ENCODE measurements at places on chromosomes 11 and 22. TPM values are rescaled to one million over a fixed set of nuclear protein-coding genes. Genes with fewer than 3 reads are reported as not detected.

Gene ABCC8
- not detected for total RNA-seq

GRCh38 chr11:5922749-5923426 is 19.2 kb upstream of the OR56A3 start:
- DNase-seq, result no peak

Gene CSNK2A3
- not detected for total RNA-seq

- DNase-seq, result no peak
Measured at GRCh38 chr11:111986589-111986988, 38.6 kb upstream of the DLAT start.

DNA sequence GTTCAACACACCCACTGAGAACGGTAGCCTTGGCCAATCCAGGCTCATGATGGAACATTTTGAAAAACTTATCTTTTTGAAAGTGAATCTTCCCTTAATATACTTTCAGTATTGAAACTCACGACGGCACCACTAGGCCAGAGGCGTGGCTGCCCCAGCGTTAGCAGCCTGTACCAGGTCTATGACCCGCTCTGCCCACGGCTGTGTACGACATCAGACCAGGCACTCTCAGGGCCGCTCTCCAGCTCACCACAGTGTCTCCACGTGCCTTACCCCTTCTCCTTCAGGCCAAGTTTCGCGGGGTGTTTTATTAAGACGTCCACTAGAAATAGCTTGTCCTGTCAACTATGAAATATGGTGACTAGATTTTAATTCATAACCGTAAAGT is 31.2 kb downstream of the ALG12 start:
- no peak for DNase-seq

GRCh38 chr11:117641008-117641915 is 155.8 kb downstream of the DSCAML1 start:
- no peak for DNase-seq
